ENCODE measurements at places on chromosomes 16 and 17. TPM values are rescaled to one million over a fixed set of nuclear protein-coding genes. Genes with fewer than 3 reads are reported as not detected.
A peak's percentile ranks its signal among the peaks of the same experiment; 100 is the strongest.

- H3K4me1 ChIP-seq = peaks cover 48% of the 10 kb centered on the region
- H3K4me3 ChIP-seq = no peak overlapping the region
- H3K27me3 ChIP-seq = no peaks in the 10 kb centered on the region
- H3K36me3 ChIP-seq = no peaks in the 10 kb centered on the region
- DNase-seq = no peak
Observed at GRCh38 chr17:45426561-45426960, 6.1 kb downstream of the ARHGAP27 start.

- H3K4me3 ChIP-seq = no peak overlapping the region
- no peaks in the 10 kb centered on the region for H3K27me3 ChIP-seq
- DNase-seq = no peak
- peaks cover 21% of the 10 kb centered on the region for H3K36me3 ChIP-seq
Observed at GRCh38 chr17:31582151-31582907, 190.9 kb downstream of the RAB11FIP4 start.

DNA sequence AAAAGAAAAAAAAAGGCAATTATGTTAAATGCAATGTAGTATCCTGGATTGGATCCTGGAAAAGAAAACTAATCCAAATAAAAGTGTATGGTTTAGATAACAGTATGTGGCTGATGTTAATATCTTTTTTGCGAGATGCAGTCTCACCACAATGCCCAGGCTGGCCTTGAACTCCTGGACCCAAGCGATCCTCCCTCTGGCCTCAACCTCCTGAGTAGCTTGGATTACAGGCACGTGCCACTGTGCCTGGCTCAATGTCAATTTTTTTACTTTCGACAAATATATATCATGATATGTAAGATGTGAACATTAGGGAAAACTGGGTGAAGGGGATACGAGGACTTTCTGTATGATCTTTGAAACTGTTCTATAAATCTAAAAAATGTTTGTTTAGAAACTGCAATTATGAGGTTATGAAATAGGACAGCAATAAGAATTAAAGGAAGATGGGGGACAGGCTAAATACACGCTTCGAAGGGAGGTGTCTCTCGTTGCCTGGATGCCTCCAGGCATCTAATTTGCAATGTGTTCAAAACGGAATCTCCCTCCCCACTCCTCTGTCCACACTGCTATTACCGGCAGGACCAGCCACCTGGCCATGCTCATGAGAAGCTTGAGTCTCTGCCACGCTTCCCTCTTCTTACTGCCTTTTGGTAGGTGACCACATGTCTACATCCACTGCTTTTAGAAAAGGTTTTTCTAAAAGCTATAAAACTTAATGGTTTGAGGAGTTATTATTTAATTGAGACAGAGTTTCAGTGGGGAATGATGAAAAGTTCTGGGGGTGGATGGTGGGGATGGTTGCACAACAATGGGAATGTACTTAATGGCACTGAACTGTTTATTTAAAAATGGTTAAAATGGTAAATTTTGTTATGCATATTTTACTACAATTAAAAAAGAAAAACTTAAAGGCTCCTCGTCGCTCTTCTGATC, 15.2 kb downstream of the UBE2O start:
- no peaks in the 10 kb centered on the region for H3K27me3 ChIP-seq
- H3K4me1 ChIP-seq = no peaks in the 10 kb centered on the region
- DNase-seq = no peak
- no peak overlapping the region for H3K27ac ChIP-seq
- H3K36me3 ChIP-seq = no peaks in the 10 kb centered on the region

The RCVRN gene
- not detected for total RNA-seq

The HSD11B2 gene
- total RNA-seq = 5.0 TPM

DNA sequence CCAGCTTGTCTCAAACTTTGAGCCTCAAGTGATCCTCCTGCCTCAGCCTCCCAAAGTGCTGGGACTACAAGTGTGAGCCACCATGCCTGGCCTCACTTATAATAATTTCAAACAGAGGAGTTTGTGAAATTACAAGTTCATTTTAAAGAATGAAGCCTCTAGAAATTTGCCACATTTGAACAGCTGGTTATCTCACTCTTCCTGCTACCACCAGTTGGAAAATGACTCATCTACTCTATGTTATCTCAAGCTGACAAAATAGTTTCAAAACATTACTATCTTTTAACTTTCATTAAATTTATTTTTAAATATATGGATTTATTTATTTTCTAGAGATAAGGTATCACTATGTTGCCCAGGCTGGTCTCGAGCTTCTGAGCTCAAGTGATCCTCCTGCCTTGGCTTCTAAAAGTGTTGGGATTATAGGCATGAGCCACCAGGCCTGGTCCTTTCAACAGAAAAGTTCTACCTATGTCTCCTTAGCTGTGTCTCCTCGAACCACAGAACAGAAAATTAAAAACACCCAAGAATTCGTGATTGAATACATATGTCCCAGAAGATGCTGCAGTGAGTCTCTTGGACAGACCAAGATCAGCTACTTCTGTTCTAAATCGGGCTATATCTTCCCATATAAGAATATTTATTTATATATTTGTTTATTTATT, 47.6 kb downstream of the MYH13 start:
- H3K4me3 ChIP-seq = no peak overlapping the region
- peaks cover 4% of the 10 kb centered on the region for H3K27me3 ChIP-seq
- H3K27ac ChIP-seq = no peak overlapping the region
- no peaks in the 10 kb centered on the region for H3K36me3 ChIP-seq
- DNase-seq = no peak

The KRTAP4-9 gene
- total RNA-seq = not detected

GRCh38 chr17:59565959-59566324, 532 bp downstream of the DHX40 start:
- H3K27ac ChIP-seq = no peak overlapping the region
- H3K36me3 ChIP-seq = peaks cover 4% of the 10 kb centered on the region
- H3K4me1 ChIP-seq = peaks cover 9% of the 10 kb centered on the region
- H3K27me3 ChIP-seq = no peaks in the 10 kb centered on the region
- peak overlapping the region; percentile 90 for H3K4me3 ChIP-seq

The SNAI3 gene
- 2.0 TPM for total RNA-seq

The SLC5A2 gene
- total RNA-seq = 0.13 TPM

- no peak for DNase-seq
- H3K27ac ChIP-seq = peak overlapping the region; percentile 51
- no peaks in the 10 kb centered on the region for H3K27me3 ChIP-seq
- peaks cover 48% of the 10 kb centered on the region for H3K4me1 ChIP-seq
Observed at GRCh38 chr16:29808219-29808900, 2.0 kb downstream of the MAZ start.

DNA sequence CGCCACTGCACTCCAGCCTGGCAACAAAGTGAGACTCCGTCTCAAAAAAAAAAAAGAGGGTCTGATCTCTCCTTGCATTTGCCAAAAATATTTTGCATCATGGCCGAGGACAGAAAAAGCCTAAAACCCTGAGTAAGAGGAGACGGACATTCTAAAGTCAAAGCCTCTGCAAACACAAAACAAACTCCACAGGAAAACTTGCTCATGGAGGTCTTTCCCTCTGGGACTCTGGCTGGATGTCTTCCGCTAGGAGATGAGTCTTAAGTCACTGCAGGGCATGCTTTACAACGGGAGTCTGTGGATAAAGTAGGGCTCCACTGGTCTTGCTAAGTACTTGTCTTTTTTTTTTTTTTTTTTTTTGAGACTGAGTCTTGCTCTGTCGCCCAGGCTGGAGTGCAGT, 74.0 kb downstream of the MRM3 start:
- no peaks in the 10 kb centered on the region for H3K27me3 ChIP-seq
- H3K4me1 ChIP-seq = no peaks in the 10 kb centered on the region
- no peak overlapping the region for H3K27ac ChIP-seq
- H3K36me3 ChIP-seq = no peaks in the 10 kb centered on the region
- DNase-seq = no peak

- H3K4me3 ChIP-seq = no peak overlapping the region
- DNase-seq = peak; percentile 77
- H3K27ac ChIP-seq = peak overlapping the region; percentile 11
- H3K36me3 ChIP-seq = no peaks in the 10 kb centered on the region
- no peaks in the 10 kb centered on the region for H3K27me3 ChIP-seq
Observed at GRCh38 chr16:67525176-67525860, 3.3 kb upstream of the RIPOR1 start.

The MBTPS1 gene
- 96.0 TPM for total RNA-seq

DNA sequence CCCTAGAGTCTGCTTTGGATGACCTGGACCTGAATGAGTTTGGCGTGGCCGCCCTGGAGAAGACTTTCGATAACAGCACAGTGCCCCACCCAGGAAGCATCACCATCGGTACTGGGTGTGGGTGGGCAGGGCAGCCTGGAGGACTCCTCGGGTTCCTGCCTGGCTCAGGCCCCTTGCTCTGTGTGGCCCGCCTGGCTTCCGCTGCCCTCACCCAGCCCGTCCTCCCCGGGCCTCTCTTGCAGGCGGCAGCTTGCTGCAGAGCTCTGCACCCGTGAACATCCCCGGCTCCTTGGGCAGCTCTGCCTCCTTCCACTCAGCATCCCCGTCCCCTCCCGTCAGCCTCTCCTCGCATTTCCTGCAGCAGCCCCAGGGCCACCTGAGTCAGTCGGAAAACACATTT, 24.5 kb downstream of the UNC13D start:
- no peaks in the 10 kb centered on the region for H3K27me3 ChIP-seq
- peaks cover 7% of the 10 kb centered on the region for H3K4me1 ChIP-seq
- H3K4me3 ChIP-seq = no peak overlapping the region
- peaks cover 10% of the 10 kb centered on the region for H3K36me3 ChIP-seq
- no peak for DNase-seq

The TOX3 gene
- total RNA-seq = not detected

The KRTAP16-1 gene
- not detected for total RNA-seq

DNA sequence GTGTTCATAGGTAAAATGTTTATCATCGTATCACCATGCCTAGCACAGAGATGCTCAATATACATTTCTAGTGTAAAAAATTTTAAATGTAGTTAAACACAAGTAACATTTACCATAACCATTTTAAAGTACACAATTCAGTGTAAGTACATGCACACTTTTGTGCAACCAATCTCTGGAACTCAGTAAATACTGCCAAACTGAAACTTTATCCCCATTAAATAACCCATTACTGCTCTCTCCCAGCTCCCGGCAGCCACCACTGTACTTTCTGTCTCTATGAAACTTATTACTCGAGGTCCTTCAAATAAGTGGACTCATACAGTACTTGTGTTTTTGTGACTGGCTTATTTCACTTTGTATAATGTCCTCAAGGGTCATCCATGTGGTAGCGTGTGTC, 29.0 kb downstream of the RMI2 start:
- no peak overlapping the region for H3K27ac ChIP-seq
- H3K4me3 ChIP-seq = no peak overlapping the region
- H3K4me1 ChIP-seq = no peaks in the 10 kb centered on the region
- no peaks in the 10 kb centered on the region for H3K27me3 ChIP-seq
- DNase-seq = no peak

The RRAD gene
- total RNA-seq = 0.24 TPM

DNA sequence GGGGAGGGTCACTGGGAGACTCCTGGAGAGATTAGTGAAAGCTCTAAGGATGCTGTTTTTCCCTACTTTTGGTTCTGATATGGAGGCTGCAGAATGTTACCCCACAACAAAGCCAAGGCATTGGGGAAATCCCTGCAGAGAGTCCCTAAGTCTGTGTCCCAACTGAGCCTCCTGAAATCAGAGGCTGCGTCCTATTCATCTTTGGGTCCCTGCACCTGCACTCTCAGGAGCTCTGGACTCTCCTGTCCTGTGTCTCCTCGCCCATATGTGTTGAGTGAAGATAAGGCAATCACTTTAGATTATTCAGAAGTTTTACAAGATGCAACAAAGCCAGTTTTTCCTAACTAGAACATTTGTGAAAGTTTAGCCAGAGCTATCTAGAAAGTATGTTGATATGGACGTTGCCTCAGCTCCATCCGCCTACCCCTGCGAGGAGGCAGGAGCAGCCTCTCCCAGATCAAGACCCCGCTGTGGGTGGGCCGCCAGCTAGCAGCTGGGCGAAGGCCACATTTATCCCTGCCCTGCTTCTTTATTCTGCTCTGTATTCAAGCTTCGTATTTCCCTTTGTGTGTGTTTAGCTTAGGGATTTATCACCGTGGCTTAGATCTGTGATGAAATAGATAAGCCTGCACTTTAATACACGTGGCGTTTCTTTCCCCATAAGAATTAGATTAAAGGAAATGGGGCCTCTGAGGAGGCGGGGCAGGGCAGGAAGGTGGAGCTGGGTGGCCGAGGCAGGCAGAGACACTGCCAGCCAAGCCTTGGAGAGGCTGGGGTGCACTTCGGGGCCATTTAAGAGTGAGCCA, 37.4 kb downstream of the SHISA6 start:
- no peaks in the 10 kb centered on the region for H3K36me3 ChIP-seq
- H3K27ac ChIP-seq = no peak overlapping the region
- H3K4me1 ChIP-seq = no peaks in the 10 kb centered on the region
- H3K4me3 ChIP-seq = no peak overlapping the region

DNA sequence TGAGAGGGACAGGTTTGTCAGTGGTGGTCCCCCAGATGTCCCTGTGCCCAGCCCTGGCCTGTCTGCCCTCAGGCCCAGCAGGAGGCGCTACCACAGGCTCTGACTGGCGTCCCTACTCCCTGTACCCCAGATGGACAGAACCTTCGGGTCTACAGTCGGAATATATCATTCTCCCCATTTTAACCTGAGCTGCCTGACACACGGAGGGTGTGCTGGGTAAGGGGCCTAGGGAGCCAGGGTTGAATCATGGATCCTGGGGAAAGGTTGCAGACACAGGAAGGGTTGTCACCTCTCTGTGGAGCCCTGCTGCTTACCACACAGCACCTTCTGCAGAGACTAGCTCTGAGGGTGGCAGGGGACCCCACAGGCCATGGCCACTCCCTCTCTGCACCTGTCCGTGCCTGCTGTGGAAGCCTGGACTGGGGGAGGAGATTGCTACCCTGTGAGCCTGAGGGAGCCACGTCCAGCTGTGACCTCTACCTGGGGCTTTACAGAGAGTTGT, 162.2 kb upstream of the ZNF267 start:
- no peaks in the 10 kb centered on the region for H3K36me3 ChIP-seq
- no peak for DNase-seq
- no peak overlapping the region for H3K4me3 ChIP-seq
- H3K27me3 ChIP-seq = no peaks in the 10 kb centered on the region
- peaks cover 16% of the 10 kb centered on the region for H3K4me1 ChIP-seq

- no peak overlapping the region for H3K4me3 ChIP-seq
- no peak for DNase-seq
Observed at GRCh38 chr16:86736502-86736901, 158.2 kb downstream of the FOXL1 start.

DNA sequence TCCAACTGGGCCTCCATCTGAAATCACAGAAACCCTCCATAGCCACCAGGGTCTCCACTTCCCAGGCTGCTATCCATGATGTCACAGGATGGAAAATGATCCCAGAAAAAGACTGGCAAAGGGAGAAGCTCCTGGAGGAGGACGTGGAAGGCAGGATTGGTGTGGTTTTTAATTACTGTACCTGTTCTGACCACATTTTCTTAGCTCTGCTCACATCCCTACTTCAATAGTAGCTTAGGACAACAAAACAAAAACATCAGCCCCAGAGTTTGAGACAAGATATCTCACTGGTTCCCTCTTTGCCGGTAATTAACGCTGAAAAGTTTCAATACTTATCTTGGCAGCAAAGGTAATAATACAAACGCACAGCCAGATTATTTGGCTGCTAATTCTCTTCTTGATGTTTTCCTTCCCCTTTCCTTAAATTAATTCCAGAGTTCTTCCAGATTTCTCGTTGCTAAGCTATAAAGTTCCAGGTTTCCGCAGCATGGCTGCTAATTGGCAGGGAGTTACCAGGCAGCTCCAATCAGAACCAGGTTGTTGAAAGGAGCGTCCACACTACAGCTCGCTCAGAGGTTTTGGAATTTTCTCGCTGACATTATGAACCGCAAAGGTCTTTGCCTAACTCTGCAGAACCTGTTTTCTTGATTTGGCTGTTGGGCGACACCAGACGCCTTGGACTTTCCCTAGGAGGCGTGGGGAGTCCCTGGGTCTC, 263.4 kb downstream of the MRTFB start:
- no peaks in the 10 kb centered on the region for H3K4me1 ChIP-seq
- DNase-seq = no peak
- no peak overlapping the region for H3K27ac ChIP-seq
- H3K4me3 ChIP-seq = no peak overlapping the region
- H3K27me3 ChIP-seq = no peaks in the 10 kb centered on the region
- 0 out of 2 replicates have a peak, but pooled peaks cover 5% of the 10 kb centered on the region for H3K36me3 ChIP-seq

All from PC-9 (cell line).